Right ventricle myocardium superior (tissue), 1 donor: ENCODE measurements at places on chromosomes 16 and 17. TPM values are rescaled to one million over a fixed set of nuclear protein-coding genes. Genes with fewer than 3 reads are reported as not detected.
A peak's percentile ranks its signal among the peaks of the same experiment; 100 is the strongest.

DNA sequence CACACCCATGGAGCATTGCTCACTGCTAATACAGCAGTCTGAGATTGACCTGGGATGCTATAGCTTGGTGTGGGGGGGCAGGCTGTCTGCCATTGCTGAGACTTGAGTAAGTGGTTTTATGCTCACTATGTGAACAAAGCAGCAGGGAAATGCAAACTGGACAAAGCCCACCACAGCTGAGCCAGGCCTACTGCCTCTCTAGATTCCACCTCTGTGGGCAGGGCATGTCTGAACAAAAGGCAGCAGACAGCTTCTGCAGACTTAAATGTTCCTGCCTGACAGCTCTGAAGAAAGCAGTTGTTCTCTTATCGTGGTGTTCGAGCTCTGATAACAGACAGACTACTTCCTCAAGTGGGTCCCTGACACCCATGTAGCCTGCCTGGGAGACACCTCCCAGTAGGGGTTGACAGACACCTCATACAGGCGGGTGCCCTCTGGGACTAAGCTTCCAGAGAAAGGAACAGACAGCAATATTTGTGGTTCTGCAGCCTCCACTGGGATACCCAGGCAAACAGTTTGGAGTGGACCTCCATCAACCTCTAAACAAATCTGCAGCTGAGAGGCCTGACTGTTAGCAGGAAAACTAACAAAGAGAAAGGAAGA lies 2204.8 kb downstream of the TP53TG3F start:
- DNase-seq: no peak

DNA sequence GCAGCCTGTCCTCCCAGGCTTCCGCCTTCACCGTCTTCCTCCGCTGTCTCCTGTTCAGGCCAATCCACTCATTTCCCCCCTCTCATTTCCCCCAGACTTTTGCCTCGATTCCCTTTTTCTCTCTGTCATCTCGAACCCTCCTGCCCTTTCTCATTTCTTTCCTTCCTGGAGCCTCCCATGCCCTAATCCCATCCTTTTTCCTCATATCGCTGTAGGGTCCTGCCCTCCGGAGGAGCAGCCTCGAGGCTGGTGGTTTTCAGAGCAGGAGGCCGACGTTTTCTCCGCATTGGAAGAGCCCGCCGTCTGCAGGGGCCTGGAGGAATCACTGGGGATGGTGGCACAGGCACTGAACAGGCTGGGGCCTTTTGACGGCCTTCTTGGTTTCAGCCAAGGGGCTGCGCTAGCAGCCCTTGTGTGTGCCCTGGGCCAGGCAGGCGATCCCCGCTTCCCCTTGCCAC lies 597 bp downstream of the OVCA2 start:
- DNase-seq: no peak

- DNase-seq: peak; percentile 38
Measured at GRCh38 chr16:84896847-84897246, 77.1 kb downstream of the CRISPLD2 start.

Gene OR1F1
- total RNA-seq: not detected

DNA sequence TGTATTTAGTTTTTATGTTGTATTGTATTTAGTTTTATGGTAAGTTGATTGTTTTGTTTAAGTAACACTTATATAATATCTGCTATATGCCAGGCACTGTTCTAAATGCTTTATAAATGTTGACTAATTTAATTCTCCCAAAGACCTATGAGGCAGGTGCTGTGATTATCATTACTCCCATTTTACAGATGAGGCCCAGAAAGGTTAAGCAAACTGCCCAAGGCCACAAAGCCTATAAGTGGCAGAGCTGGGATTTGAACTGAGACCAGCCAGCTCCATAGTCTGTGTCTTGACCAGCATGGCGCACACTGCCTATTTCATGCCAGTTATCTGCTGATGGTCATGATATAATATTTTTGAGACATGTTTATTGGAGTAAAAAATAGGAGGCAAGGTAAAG lies 24.0 kb downstream of the IL21R start:
- DNase-seq: no peak

Gene CDK5R1
- total RNA-seq: 1.4 TPM

- DNase-seq: no peak
Measured at GRCh38 chr16:82061861-82062525, 26.9 kb downstream of the HSD17B2 start.

Gene SCNN1G
- 0.13 TPM for total RNA-seq

Gene PRCD
- 4.0 TPM for total RNA-seq

DNA sequence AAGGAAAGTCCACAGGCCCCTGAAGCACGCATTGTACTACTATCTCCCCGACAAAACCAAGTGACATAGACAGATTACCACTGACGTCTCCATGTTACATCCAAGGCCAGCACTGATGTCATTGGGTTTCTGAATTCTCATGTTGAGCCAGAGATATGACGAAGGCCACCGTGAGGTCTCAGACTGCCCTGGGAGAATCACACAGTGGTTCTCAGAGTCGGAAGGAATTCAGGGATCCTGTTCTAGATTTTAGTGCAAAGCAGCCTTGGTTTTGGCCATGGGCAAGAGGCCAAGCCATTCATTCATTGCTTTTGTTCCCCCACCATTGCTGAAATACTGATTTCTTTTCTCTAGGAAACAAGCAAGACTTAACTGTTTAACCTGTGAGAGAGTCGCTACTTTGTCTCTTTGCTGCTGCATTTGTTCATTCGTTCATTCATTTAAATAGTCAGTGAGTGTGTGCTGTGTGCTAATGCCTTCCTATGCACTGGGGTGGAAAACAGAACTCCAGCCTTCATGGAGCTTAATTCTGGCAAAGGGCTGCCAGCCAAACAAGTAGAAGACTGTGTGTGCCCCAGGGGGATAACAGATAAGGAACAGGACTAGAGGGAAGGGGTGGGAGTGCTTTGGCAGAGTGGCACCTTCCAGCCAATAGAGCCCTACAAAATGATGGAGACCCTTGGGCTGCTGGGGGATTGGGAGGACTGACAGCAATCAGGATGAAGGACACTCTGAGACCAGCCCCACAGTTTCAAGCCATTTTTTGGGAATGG lies 222.3 kb downstream of the MSI2 start:
- DNase-seq: no peak

Gene ABCC11
- not detected for total RNA-seq

- peak; percentile 83 for DNase-seq
Measured at GRCh38 chr17:45230787-45231480, 9.2 kb downstream of the FMNL1 start.

Gene KRTAP2-3
- not detected for total RNA-seq

Gene PIK3R5
- total RNA-seq: 2.5 TPM

GRCh38 chr17:67747681-67748235 lies 30.0 kb downstream of the NOL11 start:
- no peak for DNase-seq

Gene PLA2G10
- total RNA-seq: not detected

Gene FBXW10B
- total RNA-seq: 0.48 TPM

DNA sequence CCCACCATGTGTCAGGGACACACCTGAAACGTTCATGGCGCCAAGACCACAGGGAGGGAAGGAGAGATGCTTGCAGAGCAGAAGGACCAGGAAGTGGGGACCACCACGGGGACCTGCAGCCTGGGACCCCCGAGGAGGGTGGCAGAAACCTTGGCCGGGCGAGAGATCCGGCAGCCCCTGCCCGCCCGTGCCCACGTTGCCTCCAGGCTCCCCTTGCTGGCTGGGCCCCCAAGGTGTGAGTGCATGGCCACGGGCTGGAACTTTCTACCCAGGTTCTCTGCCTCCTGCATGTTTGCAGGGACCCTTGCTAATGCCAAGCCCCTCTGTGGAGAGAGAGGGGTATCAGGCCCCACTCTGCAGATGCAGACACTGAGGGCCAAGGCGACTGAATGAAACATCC lies 50.4 kb downstream of the USP22 start:
- DNase-seq: no peak

- DNase-seq: no peak
Measured at GRCh38 chr16:69613378-69614154, 47.8 kb downstream of the NFAT5 start.

DNA sequence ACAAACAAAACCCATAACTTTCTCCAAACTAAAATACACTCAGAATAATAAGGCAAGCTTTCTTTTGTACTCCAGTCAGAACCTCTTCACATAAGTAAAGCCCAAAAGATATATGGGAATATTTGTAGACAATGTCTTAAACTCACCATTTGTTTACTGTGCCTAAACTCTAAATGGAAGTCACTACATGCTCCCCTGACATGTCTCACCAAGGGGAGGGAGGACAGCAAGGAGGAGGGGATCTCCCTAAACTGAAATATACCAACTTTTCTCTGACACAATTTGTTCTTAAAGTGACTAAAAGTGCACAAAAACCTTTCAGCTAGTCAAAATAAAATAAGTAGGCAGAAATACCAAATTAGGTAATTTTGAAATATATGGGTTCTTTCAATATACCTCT lies 38.5 kb downstream of the GRB7 start:
- DNase-seq: no peak

Gene MLKL
- total RNA-seq: 3.0 TPM

GRCh38 chr17:12588531-12588930 lies 77.2 kb upstream of the MYOCD start:
- no peak for DNase-seq

Gene MAP2K3
- 30.8 TPM for total RNA-seq

Gene FOXL1
- 0.75 TPM for total RNA-seq

DNA sequence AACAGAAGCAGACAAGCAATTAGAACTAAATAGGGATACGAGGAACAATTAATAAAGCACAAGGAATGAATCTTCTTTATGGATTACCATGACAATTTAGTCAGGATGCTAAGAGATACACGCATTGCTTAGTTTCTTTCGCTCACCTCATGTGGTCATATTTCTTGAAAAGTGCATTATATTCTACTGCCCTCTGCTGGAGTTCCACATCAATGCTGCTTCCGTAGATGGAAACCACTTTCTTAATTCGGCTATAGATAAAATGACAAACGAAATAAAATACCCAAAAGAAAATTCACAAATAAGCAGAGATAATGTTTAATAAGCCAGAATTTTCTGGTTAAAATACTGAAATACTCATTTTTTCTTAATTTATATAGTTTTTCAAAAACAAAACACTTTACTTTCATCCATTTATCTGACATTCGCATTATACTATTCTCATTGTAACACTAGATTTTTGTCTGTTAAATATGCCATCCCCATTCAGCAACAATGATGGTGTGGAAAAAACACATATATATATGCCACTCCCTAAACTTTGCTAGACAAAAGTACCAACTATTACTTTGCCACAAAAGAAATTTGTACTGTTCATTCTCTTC lies 22.0 kb upstream of the PHLPP2 start:
- no peak for DNase-seq

- DNase-seq: no peak
Measured at GRCh38 chr16:6726621-6727020, 606.0 kb upstream of the RBFOX1 start.

Gene GAS7
- 72.1 TPM for total RNA-seq

GRCh38 chr17:33369149-33369548 lies 76.1 kb upstream of the ASIC2 start:
- DNase-seq: no peak

Gene PYDC1
- total RNA-seq: not detected

- DNase-seq: peak; percentile 94
Measured at GRCh38 chr17:8176197-8176940, at the start of gene TMEM107. Gene TMEM107, minus strand, starts transcription at chr17:8176380. Its CDS starts 94 bp downstream, at chr17:8176286.

GRCh38 chr17:45020354-45021138 lies 30.9 kb downstream of the DCAKD start:
- peak; percentile 69 for DNase-seq

Gene PRSS36
- 2.2 TPM for total RNA-seq

- DNase-seq: peak; percentile 55
Measured at GRCh38 chr16:58464047-58464915, 35.7 kb upstream of the NDRG4 start.

- no peak for DNase-seq
Measured at GRCh38 chr17:42672038-42672437, 4.8 kb downstream of the PLEKHH3 start.

GRCh38 chr16:27258241-27258734 lies 10.3 kb downstream of the NSMCE1 start:
- no peak for DNase-seq

Gene LSM12
- 46.1 TPM for total RNA-seq

Gene KRT16
- not detected for total RNA-seq

DNA sequence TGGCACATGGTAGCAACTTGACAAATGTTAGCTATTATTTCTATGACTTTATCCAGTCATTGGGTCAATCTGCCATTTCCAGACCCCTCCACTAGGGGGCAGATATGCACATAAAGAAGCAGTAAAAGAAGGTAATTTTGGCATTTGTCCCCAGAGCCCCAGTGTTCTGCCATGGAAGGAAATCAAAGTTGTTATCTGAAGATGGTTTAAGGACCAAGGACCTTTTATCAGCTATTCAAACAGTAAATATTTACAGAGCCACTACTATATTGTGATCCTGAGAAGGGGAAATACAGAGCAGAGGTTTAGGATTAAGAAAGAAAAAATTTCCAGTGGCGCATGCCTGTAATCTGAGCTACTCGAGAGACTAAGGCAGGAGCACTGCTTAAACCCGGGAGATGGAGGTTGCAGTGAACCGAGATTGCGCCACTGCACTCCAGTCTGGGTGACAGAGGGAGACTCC lies 20.0 kb downstream of the TRAF4 start:
- no peak for DNase-seq

DNA sequence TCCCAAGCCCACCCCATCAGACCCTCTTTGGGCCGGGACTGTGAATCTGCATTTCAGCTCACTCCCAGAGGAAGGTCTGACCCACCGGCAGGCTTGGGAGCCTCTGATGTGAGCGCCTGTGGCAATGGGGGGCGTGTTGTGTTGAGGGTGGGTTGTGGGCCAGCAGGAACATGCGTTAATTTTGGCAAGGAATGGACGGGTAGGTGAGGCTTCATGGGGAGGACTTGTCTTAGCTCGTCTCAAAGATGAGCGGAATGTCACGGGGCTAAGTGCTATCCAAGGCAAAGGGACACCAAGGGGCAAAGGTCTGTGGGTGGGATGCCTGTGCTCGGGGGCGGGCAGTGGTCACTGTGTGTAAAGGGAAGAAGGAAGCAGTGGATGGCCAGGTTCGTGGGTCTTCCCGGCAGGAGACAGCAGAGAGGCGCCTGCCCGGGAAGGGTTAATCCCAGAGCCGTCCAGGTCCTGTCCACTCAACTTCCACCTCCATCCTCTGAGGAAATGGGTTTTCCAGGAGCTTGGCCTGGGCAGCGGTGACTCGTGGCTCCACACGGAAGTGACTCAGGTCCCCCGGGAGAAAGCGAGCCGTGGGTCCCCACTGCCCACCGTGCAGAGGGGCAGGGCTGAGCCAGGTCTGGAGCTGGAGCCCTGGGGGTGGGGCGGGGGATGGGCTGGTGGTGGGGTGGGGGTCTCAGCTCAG lies 17.4 kb downstream of the ADGRG1 start:
- peak; percentile 77 for DNase-seq

DNA sequence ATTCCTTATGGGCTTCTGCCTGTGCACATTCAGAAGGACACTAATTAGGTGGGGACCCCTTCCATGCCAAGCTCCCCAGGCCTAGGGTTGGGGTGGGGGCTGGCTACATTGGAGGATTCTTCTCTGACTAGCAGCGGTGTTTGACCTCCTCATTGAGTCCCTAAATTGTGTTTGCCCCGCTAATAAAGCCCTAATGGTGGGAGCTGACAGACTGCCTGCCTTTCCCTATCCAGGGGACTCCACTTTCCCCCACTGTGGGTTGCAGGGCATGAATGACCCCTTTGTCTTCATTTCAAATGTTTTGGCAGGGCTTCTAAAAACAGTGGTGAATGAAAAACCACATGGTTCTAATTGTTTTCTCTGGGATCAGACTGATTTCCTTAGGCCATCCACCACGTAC lies 476.8 kb upstream of the CDH11 start:
- DNase-seq: no peak

Gene CDT1
- 1.00 TPM for total RNA-seq
